ENCODE measurements at places on chromosomes 12 and 14.

- H3K27ac ChIP-seq = no peak overlapping the region
- no peaks in the 10 kb centered on the region for H3K4me1 ChIP-seq
- H3K27me3 ChIP-seq = peaks cover 43% of the 10 kb centered on the region
- peak; percentile 69 for DNase-seq
These were observed 35.4 kb upstream of the RNASE3 start for GRCh38 chr14:20855652-20856291.

- peak overlapping the region; percentile 90 for H3K27ac ChIP-seq
- no peaks in the 10 kb centered on the region for H3K36me3 ChIP-seq
- H3K4me1 ChIP-seq = peaks cover 29% of the 10 kb centered on the region
- no peak for DNase-seq
- H3K27me3 ChIP-seq = peaks cover 16% of the 10 kb centered on the region
These were observed 830 bp upstream of the TRMT61A start for GRCh38 chr14:103528146-103528586.

DNA sequence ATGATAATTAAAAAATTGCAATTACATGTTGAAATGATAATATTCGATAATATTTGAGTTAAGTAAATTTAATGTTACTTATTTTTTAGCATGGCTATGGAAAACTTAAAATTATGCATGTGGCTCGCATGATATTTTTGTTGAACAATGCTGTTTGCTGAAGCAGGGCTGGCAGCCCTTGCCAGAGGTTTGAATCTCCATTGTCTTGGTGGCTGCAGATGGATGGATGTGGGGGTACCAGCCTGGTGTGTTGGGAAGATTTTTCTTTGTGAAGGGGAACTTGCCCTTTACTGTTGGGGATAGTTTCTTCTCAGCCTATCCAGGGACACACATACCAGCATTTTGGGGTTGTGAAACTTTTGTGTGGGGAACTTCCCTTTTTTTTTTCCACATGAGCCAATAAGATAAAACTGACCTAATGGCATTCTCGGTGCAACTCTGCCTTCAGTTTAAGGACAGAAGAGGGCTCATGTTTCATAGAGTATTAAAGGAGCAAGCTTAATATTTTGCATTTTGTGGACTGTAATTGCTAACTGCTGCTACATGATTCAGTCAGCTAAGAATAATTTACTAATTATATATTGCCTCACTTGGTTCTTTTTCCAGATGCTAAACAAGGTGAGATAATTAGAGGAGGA is 8.8 kb downstream of the RASSF3 start:
- no peak overlapping the region for H3K4me3 ChIP-seq
- peaks cover 26% of the 10 kb centered on the region for H3K36me3 ChIP-seq
- no peak for DNase-seq
- H3K27me3 ChIP-seq = no peaks in the 10 kb centered on the region

- peaks cover 3% of the 10 kb centered on the region for H3K4me1 ChIP-seq
- H3K4me3 ChIP-seq = no peak overlapping the region
- H3K27me3 ChIP-seq = no peaks in the 10 kb centered on the region
- H3K36me3 ChIP-seq = peaks cover 22% of the 10 kb centered on the region
- H3K27ac ChIP-seq = no peak overlapping the region
These were observed 22.5 kb downstream of the MRPS35 start for GRCh38 chr12:27733052-27733656.

- peaks cover 10% of the 10 kb centered on the region for H3K4me1 ChIP-seq
- peak; percentile 63 for DNase-seq
- H3K36me3 ChIP-seq = no peaks in the 10 kb centered on the region
- peak overlapping the region; percentile 17 for H3K4me3 ChIP-seq
These were observed 946 bp downstream of the RNU4-2 start for GRCh38 chr12:120290609-120291305.

DNA sequence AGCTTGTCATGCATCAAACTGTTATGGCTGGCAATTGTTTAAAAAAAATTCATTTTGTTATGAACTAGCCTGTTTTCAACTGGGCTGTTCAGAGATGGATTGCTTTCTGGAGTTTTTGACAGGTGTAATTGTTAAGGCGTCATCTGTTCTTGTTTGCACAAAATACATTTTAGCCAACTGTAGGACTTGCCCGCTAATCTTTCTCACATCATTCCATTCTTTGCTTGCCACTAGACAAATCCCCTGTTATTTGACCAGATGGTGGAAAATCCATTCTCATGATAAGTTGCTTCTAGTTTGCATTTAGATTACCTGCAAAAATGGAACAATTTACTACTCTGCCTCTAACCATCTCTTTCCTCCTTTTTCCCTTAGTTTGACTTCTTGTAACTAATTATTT is 114.3 kb downstream of the NPAS3 start:
- no peak overlapping the region for H3K27ac ChIP-seq
- H3K4me3 ChIP-seq = no peak overlapping the region
- DNase-seq = no peak
- no peaks in the 10 kb centered on the region for H3K36me3 ChIP-seq
- H3K27me3 ChIP-seq = no peaks in the 10 kb centered on the region

DNA sequence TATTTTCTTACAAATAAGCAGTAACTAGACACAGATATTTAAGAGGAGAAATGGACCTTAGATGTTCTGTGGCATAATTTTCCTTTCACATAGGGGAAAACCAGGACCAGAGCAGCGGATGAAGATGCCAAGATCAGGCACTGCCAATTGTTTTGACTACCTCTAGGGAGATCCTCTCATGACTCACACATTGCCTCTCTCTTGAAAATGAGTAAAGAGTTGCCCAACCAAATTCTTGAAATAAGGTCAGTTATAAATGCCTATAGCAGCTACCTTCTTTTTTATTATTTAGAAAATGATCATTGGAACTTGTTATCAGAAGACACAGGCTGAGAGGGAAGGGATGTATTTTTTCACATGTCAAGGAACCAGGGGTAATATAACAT is 263.4 kb upstream of the PLEKHG7 start:
- no peaks in the 10 kb centered on the region for H3K36me3 ChIP-seq
- no peaks in the 10 kb centered on the region for H3K4me1 ChIP-seq
- no peak overlapping the region for H3K27ac ChIP-seq
- no peaks in the 10 kb centered on the region for H3K27me3 ChIP-seq
- no peak for DNase-seq

GRCh38 chr14:25945746-25946145 is 652.1 kb downstream of the NOVA1 start:
- H3K4me3 ChIP-seq = no peak overlapping the region
- H3K27me3 ChIP-seq = no peaks in the 10 kb centered on the region
- DNase-seq = no peak
- H3K27ac ChIP-seq = no peak overlapping the region

GRCh38 chr14:99716091-99716849 is 32.2 kb downstream of the CYP46A1 start:
- DNase-seq = no peak
- H3K4me3 ChIP-seq = no peak overlapping the region
- H3K4me1 ChIP-seq = no peaks in the 10 kb centered on the region
- H3K36me3 ChIP-seq = no peaks in the 10 kb centered on the region
- peaks cover 9% of the 10 kb centered on the region for H3K27me3 ChIP-seq
- H3K27ac ChIP-seq = no peak overlapping the region

DNA sequence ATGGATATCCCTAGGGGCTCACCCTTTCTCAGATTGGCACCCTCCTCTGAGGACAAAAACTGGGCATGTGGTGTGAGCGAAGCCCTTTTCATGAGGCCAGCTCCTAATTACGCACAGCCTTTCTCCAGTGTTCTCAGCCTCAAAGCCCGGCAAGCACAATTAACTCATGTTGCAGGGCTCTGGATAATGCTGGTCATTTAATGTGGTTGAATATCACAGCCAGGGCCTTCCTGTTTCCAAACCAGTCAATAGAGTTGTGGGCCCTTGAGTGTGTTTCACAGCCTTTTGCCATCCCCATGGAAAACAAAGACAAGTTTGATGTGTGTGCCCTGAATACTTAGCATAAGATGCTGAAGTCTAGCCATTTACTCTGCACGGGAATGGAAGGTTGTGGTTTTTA is 114.2 kb upstream of the ARHGAP5 start:
- no peaks in the 10 kb centered on the region for H3K36me3 ChIP-seq
- no peak overlapping the region for H3K27ac ChIP-seq
- H3K4me1 ChIP-seq = peaks cover 3% of the 10 kb centered on the region
- no peak overlapping the region for H3K4me3 ChIP-seq

DNA sequence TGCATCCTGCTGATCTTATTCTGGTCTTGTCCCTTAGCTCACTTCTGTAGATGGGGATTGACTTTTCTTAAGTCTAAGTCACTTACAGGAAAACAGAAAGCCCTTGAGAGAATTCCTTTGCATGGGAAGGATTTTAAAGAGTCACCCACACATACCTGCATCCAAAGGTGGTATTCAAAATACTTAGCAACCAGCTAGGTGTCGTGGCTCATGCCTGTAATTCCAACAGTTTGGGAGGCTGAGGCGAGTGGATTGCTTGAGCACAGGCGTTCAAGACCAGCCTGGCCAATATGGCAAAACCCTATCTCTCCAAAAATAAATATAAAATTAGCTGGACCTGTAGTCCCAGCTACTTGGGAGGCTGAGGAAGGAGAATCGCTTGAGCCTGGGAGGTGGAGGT is 14.2 kb downstream of the FGF6 start:
- H3K4me3 ChIP-seq = no peak overlapping the region
- peaks cover 6% of the 10 kb centered on the region for H3K27me3 ChIP-seq
- H3K27ac ChIP-seq = no peak overlapping the region
- no peaks in the 10 kb centered on the region for H3K36me3 ChIP-seq

GRCh38 chr12:71472441-71472911 is 32.9 kb downstream of the LGR5 start:
- no peak overlapping the region for H3K27ac ChIP-seq
- H3K27me3 ChIP-seq = peaks cover 8% of the 10 kb centered on the region
- H3K36me3 ChIP-seq = no peaks in the 10 kb centered on the region
- no peak for DNase-seq
- H3K4me3 ChIP-seq = no peak overlapping the region

DNA sequence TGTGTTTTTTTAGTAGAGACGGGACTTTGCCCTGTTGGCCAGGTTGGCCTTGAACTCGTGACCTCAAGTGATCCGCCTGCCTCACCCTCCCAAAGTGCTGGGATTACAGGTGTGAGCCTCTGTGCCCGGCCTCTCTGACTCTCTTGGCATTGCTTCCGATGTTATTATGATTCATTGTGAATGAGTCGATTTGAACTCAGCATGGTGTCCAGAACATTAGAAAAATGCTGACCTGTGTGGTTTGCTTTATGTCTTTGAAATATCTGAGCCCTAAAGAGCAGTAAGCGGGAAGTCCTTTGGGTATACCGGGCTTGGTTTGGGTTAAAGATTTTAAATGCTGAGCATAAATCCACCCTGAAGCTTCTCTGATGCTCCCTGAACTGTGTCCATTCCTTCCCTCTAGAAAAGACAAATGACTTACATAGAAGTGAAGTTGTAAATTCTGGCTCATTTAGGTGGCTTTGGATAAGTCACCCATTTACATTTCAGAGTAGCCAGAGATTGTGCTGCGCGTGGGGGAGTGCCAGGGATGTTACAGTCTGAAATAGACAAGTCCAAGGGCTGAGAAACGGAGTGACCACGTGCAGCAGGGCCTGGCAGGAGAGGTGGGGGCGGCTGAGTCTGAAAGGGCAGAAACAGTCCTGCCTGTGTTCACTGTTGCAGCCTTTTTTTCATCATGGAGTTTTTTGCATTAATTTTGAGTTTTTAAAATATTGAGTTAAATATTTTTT is 39.6 kb downstream of the SLC15A4 start:
- H3K4me1 ChIP-seq = peaks cover 9% of the 10 kb centered on the region
- H3K27me3 ChIP-seq = no peaks in the 10 kb centered on the region
- H3K4me3 ChIP-seq = no peak overlapping the region
- DNase-seq = no peak
- H3K27ac ChIP-seq = no peak overlapping the region

- H3K27ac ChIP-seq = no peak overlapping the region
- DNase-seq = no peak
- H3K27me3 ChIP-seq = peaks cover 8% of the 10 kb centered on the region
- no peaks in the 10 kb centered on the region for H3K36me3 ChIP-seq
- H3K4me3 ChIP-seq = no peak overlapping the region
These were observed 11.3 kb downstream of the CMKLR1 start for GRCh38 chr12:108327621-108328344.

DNA sequence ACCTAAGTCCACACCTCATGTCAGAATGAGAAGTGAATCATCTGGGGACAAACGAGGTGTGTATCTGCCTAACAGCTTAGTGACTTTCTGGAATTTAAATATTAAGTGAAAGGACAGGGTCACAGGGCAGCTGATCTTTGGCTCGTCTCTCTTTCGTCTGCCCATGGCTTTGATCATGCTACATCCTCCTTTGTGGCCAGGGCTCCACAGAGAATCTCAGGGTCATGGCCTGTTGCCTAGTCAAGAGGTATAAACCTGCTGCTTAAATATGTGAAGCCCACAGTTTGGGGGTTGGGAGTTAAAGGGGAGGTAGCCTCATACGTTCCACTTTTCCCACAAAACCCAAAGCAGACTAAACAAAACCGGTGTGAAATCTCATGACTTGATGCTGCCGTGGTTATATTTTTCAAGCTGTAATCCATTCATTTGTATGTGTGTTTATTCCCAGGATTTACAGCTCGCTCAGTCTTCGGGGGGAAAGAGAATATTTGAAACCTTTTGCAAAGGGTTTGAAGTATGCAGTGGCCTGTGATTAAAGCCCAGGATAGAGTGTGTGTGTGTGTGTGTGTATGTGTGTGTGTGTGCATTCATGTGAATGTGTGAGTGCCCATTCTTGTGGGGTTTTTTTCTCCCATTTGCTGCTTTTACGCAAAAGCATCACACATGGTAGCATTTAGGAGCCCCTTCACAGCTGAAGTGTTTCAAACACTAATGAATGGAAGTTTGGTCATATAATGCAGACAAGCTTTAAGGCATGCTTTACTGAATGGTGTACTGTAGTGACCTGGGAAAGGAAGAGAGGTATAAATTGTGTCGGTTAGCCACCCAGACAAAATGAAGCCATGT is 137.1 kb downstream of the HMGA2 start:
- no peak overlapping the region for H3K27ac ChIP-seq
- H3K36me3 ChIP-seq = no peaks in the 10 kb centered on the region
- peaks cover 32% of the 10 kb centered on the region for H3K27me3 ChIP-seq
- no peaks in the 10 kb centered on the region for H3K4me1 ChIP-seq

GRCh38 chr12:102800565-102800964 is 116.5 kb downstream of the PAH start:
- H3K4me3 ChIP-seq = no peak overlapping the region
- no peak overlapping the region for H3K27ac ChIP-seq
- H3K4me1 ChIP-seq = no peaks in the 10 kb centered on the region
- no peaks in the 10 kb centered on the region for H3K36me3 ChIP-seq

GRCh38 chr14:75303381-75303789 is 24.8 kb downstream of the FOS start:
- H3K4me3 ChIP-seq = no peak overlapping the region
- no peak overlapping the region for H3K27ac ChIP-seq
- H3K27me3 ChIP-seq = peaks cover 3% of the 10 kb centered on the region

GRCh38 chr12:58860788-58861240 is 59.5 kb downstream of the LRIG3 start:
- no peaks in the 10 kb centered on the region for H3K27me3 ChIP-seq
- H3K4me1 ChIP-seq = no peaks in the 10 kb centered on the region
- H3K4me3 ChIP-seq = no peak overlapping the region
- H3K36me3 ChIP-seq = no peaks in the 10 kb centered on the region
- DNase-seq = no peak

- H3K4me1 ChIP-seq = peaks cover 69% of the 10 kb centered on the region
- H3K27ac ChIP-seq = peak overlapping the region; percentile 72
- H3K4me3 ChIP-seq = no peak overlapping the region
- no peaks in the 10 kb centered on the region for H3K27me3 ChIP-seq
- H3K36me3 ChIP-seq = peaks cover 32% of the 10 kb centered on the region
These were observed 10.4 kb downstream of the PCNX1 start for GRCh38 chr14:70917633-70918032.

- no peaks in the 10 kb centered on the region for H3K36me3 ChIP-seq
- no peak for DNase-seq
- H3K4me3 ChIP-seq = no peak overlapping the region
- peaks cover 5% of the 10 kb centered on the region for H3K4me1 ChIP-seq
These were observed 34.5 kb upstream of the NFYB start for GRCh38 chr12:104172570-104172947.

All from activated CD8-positive, alpha-beta memory T cell treated with anti-CD3 and anti-CD28 coated beads, Interleukin-2, amount 10 ng/mL, durations not matched to agents 7 days and 5 days (primary cell).